ENCODE measurements at places on chromosomes 4 and X. TPM values are rescaled to one million over a fixed set of nuclear protein-coding genes. Genes with fewer than 3 reads are reported as not detected.

Gene CYTL1
- total RNA-seq, result not detected

Gene PAPSS1
- total RNA-seq, result 19.1 TPM

Gene GRPEL1
- total RNA-seq, result 36.3 TPM

Gene WDR17
- total RNA-seq, result 1.2 TPM

Gene SLC7A11
- total RNA-seq, result 1.3 TPM

Gene GPRASP2
- total RNA-seq, result 0.77 TPM

Gene COL25A1
- total RNA-seq, result not detected

Gene MAGEC1
- not detected for total RNA-seq

Gene ARHGEF38
- total RNA-seq, result not detected

Gene OR13H1
- not detected for total RNA-seq

Gene TREX2
- 3.1 TPM for total RNA-seq

Gene NAP1L3
- 2.7 TPM for total RNA-seq

Gene LDOC1
- total RNA-seq, result 2.3 TPM

Gene MAGEB10
- not detected for total RNA-seq

Gene IL1RAPL1
- total RNA-seq, result not detected

Gene NAT8L
- not detected for total RNA-seq

Gene NDST3
- not detected for total RNA-seq

Gene PIR
- total RNA-seq, result 1.4 TPM

Gene IL2
- 1.7 TPM for total RNA-seq

Gene DIPK2B
- total RNA-seq, result not detected

Gene CDS1
- total RNA-seq, result 0.33 TPM

Gene HTN1
- total RNA-seq, result not detected

Gene HADH
- total RNA-seq, result 45.3 TPM

Data from activated naive CD8-positive, alpha-beta T cell treated with anti-CD3 and anti-CD28 coated beads, Interleukin-2, amount 10 ng/mL, durations not matched to agents 7 days and 5 days (primary cell).